ENCODE measurements at places on chromosomes 2 and 18.

DNA sequence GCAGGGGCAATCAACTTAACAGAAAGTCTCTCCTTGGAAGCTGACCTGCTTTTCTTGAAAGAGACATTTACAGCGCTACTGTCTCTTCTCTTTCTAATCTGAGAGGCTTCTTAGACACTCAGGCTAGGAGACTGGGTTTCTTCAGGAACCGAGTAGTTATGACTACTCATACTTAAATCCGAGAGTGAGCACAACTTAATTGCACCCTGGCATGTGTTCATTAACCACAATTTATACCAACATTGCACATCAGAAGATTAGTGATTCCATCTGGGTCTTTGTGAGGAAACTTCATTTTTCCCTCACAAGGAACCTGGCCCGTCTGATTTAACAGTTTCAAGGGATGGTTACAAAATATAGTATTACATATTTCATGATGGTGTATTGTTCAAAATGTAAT, 176.9 kb downstream of the UBE2E3 start:
- DNase-seq: no peak

DNA sequence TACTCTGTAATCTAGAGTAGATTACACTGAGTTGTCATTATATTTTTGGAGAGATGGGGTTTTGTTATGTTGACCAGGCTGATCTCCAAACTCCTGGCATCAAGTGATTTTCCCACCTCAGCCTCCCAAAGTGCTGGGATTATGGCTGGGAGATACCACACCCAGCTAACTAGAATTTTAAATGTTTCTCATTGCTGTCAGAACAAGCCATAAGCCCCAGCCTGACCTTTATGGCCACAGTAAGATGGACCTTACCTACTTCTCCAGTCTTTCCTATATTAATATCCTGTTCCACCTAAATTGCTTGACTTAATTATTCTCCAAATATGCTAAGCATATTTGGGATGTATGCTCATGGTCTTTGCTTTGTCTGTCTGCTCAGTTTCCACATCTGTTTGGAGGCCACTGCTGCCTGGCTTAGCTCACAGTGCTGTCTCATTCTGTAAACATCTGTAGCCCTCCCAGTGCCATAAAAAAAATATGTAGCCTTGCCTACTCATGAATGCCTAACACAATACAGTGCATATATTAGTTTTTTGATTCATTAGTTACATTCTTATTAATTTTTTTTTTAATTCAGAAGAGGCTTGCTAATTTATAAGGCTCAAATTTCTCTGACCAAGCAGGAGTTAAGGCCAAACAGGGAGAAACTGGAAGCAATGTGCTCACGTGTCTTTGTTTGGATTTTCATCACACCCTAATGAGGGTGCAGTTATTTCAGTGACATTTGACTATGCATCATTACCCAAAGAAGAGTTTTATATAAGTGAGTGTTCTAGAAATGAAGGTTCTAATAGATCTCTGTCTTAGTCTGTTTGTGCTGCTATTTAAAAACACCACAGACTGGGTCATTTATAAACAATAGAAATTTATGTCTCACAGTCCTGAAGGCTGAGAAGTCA, 45.3 kb upstream of the PSME4 start:
- DNase-seq: no peak

DNA sequence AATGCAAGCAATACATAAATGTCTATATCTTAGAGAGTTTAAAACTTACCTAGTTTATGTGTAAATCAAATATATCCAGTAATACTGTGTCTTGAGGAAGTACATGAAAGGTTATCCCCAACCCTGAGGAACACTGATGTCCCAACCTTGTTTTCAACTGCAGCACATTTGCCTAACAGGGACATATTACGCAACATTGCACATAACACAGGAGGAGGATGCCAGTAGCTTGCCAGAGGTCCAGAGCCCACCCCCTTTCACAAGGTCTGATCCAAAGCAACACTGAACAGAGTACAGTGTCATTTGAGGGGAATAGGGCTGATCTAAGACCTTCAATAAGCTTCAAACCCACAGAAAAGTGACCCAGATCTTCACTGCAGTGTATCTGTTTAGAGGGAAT, 678.5 kb downstream of the ARHGAP15 start:
- no peak for DNase-seq

DNA sequence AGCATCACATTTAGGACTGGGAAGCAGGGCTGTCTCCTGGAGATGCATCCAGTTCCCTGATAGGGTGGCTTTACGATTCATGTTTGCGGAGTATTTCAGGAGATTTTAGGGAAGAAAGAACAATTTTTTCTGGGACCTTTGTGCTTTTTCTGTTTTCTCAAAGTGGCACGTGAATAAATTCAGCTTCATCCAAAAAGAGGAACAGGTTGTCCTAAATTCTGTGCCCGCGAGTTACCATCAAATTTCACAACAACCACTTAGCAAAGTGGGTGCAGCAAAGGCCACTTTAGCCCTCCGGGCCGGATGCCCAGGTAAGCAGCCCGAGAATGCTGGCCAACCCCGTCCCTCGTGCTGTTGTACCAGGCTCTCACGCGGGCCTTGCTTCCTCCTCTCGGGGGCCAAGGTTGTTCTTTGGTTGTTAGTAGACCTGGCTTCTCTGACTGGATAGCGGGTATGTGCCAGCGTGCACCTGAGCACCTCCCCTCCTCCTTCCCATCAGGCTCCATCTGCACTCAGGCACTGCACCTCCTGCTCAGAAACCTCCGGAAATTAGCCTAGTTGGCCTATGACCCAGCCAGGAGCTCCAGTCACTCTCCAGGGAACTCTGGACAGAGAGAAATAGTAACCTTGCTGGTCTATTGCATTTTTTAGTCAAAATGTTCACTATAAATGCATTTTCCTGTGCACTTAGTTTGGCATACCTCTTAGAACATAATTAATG, 83.0 kb downstream of the CMPK2 start:
- peak; percentile 39 for DNase-seq

GRCh38 chr2:75324141-75324540, 124.8 kb upstream of the TACR1 start:
- DNase-seq: no peak

Data from common myeloid progenitor, CD34-positive (primary cell).